ENCODE measurements at places on chromosomes 12 and 14. TPM values are rescaled to one million over a fixed set of nuclear protein-coding genes. Genes with fewer than 3 reads are reported as not detected.

GPRC5D gene
- total RNA-seq = 0.99 TPM

HHIPL1 gene
- not detected for total RNA-seq

FZD10 gene
- total RNA-seq = not detected

PRB2 gene
- total RNA-seq = not detected

GPR132 gene
- total RNA-seq = 46.9 TPM

LALBA gene
- not detected for total RNA-seq

FAIM2 gene
- 0.05 TPM for total RNA-seq

DIO2 gene
- total RNA-seq = not detected

DLK1 gene
- not detected for total RNA-seq

CTDSP2 gene
- total RNA-seq = 157 TPM

ATXN2 gene
- total RNA-seq = 36.7 TPM

SLC6A13 gene
- total RNA-seq = not detected

SMOC1 gene
- not detected for total RNA-seq

IL25 gene
- not detected for total RNA-seq

PGF gene
- total RNA-seq = 0.12 TPM

All from activated naive CD4-positive, alpha-beta T cell treated with anti-CD3 and anti-CD28 coated beads, Interleukin-2, amount 10 ng/mL, durations not matched to agents 5 hours and 36 hours (primary cell).